ENCODE measurements at places on chromosomes 13 and 19. TPM values are rescaled to one million over a fixed set of nuclear protein-coding genes. Genes with fewer than 3 reads are reported as not detected.
A peak's percentile ranks its signal among the peaks of the same experiment; 100 is the strongest.

DNA sequence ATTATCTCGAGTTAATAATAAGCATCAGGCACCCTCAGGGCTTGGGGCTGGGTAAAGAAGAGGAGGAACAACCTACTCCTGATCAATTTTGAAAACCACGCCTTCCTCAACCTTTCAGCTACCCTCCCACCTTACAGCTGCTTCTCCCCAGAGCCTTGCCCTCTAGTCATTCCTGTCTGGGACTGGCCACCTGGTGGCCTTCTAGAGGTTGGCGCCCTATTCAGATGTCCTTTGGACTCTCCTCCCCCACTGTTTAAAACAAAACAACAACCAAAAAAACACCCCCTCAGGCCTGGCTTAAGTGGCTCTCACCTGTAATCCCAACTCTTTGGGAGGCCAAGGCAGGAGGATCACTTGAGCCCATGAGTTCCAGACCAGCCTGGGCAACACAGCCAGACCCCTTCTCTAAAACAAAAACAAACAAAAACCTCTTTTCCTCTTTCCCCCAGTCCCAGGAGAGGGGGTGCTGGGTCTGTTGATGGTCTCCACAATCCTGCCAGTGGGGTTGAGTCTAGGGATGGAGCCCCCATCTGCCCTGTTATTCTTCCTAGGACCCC, 62.3 kb downstream of the CCDC70 start:
- DNase-seq = no peak

GRCh38 chr13:25306671-25307464, 5.4 kb downstream of the NUP58 start:
- DNase-seq = no peak

DNA sequence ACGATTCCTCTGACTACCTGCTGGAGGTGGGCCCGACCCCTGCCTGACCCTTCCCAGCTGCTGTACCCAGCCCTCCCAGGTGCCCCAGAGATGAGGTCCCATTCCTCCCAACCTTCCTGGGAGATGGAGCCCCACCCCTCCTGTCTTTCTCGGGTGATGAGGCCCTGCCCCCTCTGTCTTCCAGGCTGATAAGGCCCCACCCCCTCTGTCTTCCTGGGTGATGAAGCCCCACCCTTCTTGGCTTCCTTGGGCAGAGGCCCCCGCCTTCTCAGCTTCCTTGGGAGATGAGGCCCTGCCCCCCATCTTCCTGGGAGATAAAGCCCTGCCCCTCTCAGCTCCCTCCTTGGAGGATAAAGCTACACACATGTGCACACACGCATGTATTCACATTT, 47.9 kb downstream of the CERS4 start:
- DNase-seq = no peak

DNA sequence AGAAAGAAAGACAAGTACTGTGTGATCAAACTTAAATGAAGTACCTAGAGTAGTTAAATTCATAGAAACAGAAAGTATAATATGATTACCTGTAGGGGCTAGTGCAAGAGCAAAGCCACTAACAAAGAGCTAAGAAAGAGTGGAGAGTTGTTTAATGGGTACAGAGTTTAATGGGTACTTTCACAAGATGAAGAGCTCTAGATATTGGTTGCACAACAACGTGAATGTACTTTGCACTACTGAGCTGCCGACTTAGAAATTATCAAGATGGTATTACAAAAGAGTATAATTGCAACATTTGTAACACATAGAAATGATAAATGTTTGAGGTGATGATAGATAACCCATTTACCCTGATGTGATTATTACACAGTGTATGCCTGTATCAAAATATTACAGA, 140.3 kb upstream of the GPC6 start:
- DNase-seq = no peak

- DNase-seq = no peak
These were observed 687 bp upstream of the SYT3 start for GRCh38 chr19:50640368-50640767.

DNA sequence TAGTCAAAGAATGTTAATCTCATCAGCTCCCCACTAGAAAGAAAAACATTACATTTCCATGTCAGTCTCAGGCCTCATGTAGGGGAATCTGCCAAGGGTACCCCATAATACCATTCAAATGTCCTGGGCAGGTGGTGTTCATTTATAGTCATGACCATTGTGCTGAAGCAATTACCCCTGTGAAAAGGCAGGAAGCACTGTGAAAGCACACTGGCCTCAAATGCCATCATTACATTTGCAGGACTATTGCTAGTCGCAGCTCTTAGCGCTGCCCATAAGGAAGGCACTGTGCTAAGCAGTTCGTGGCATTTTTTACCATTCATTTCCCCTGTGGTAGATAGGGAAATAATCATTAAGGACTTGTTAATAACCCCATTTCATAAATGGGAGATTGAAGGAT, 109.0 kb downstream of the LHFPL6 start:
- no peak for DNase-seq

- no peak for DNase-seq
These were observed 110.9 kb upstream of the FRY start for GRCh38 chr13:31920727-31921100.

DNA sequence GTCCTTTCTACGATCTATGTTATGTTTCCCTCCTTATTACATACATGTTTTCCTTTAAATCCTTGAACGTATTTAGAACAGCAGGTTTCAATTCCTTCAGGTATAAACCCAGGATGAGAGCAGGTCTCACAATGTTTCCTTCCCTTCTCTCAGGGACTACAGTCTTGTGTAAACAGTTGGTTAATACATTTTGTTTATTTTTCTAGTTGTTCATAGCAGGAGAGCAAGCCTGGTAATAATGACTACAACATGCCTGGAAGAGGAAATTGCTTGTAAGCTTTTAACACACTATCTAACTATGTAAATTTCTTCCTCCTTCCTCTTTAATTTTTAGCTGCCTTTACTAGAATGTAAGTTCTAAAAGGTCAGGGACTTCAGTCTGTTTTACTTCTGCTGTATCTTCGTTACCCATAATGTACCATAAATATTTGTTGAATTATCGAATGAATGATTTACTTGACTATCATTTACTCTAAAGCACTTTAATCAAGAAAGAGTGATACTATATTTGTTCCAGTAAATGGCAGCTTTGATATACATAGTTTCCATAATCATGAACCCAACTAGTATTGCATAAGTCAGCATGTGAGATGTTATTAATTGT, 28.9 kb upstream of the TNFRSF19 start:
- no peak for DNase-seq

DNA sequence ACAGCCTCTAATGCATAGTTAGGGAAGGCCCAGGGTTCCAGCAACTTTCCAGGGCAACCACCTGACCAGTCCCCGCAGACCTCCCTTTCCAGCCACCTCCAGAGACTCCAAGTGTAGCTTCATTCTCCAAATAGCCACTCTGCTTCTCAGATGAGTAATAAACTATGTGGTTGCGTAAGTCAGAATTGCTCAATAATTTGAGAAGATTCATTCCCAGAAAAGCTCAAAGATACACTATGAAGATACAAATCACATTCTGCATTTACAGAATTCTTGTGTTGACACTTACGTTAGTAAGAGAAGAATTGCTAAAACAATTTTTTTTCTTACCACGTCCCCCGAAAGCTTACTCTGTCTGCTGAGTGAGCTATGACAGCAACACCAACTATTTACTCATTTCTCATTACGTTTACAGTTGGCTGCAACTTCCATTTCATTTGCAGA, 8.2 kb upstream of the LATS2 start:
- DNase-seq = no peak

GRCh38 chr19:406971-407510, 1.9 kb downstream of the C2CD4C start:
- DNase-seq = no peak

GRCh38 chr13:29573190-29573589, 22.3 kb downstream of the SLC7A1 start:
- DNase-seq = peak; percentile 74

GRCh38 chr19:28687296-28687695, 525.7 kb downstream of the UQCRFS1 start:
- no peak for DNase-seq

GRCh38 chr13:51158365-51158764, 47.3 kb upstream of the C13orf42 start:
- DNase-seq = no peak

The SERPINE3 gene
- not detected for total RNA-seq

The PRTN3 gene
- not detected for total RNA-seq

The FCHO1 gene
- 9.3 TPM for total RNA-seq

Data from stomach (tissue), 19 donors.